ENCODE measurements at places on chromosomes 12 and 14.

DNA sequence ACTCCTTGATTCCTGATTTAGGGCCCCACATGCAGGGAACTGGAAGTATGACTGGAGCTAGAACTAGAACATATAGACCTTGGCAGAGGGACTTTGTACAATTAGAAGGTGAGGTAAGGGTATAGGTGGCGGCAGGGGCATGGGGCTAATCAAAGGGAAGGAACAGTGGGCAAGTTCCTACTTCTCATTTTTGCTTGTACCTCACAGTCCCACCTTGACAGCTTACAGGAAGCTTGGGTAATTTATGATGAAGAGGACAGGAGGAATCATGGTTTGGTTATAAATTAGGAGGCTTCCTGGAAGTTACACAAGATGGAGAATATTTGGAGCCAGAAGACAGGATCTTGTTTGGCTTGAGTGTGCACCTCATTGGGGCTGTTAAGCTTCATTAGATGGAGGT is 33.4 kb downstream of the SUSD6 start:
- no peak for DNase-seq

DNA sequence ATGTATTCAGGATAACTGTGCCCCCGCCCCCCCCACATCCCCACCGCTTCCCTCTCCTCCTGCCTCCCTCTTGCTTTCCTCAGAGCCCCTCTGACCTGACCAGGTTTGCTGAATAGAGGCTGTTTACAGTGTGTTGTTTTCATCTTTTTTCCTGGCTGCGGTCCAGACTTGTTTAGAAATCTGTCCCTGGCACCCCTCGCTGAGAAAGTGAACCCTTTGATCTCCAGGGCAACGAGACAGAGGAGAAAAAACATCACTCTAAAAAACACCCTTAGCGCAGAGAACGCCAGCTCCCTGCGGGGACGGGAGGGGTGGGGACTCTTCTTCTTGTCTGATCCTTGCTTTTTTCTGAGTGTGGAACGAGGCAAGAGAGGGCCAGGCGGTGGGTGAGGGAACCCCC is 22.5 kb downstream of the SDS start:
- DNase-seq, result no peak

GRCh38 chr12:89544022-89544421 is 18.2 kb upstream of the POC1B start:
- no peak for DNase-seq

DNA sequence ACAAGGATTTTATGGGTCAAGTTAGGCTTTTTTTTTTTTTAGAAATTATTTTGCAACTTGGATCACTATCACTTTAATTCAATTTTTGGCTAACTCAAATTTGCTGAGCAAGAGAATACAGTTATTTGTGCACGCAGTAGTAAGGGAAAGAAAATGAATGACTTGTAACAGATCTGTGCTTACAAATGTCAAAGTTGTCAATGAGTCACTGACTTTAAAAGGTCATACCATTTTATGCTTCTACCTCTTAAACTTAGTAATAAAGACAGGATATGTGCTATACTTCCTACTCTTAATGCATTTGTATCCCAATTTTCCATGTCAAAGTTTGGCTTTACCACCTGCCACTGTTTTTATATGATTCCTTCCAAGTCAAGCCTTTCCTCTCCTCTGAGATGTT is 131.1 kb upstream of the FBXO33 start:
- no peak for DNase-seq

DNA sequence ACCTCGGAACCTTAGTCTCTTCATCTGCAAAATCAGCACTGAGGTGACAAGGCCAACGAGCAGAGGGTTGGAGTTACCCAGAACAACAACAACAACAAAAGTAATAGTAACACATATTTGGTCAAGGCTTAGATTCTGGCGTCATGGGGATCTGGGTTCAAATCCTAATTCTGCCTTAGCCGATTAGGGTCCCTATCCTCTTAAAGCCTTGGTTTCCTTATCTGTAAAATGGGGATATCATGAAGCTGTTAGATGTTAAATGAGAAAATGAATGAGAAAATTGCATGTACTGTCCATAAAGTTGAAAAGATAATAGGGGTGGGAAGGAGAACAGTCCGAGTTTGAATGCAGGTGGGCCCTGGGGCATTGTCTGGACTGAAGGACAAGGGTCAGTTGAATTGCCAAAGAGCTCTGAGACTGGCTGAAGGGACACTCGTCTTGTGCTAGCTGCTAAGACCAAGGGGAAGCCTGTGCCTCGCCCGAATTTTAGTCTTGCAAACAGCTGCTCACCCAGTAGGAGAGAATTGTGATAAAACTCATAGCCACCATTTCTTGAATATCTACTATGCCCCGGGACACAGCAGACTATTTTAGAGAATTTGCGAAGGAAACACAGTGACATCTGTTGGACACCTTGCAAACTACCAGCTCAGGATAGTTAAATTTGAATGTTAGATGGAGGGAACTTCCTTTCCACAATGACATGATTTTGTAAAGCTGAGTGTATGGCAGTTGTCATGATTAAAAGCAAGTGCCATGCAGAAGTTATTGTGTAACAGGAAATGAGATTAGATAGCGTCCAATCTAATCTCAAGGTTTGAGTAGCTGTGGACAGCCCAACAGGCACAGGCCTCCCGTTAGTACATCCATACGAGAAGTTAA is 6.8 kb upstream of the HNF1A start:
- no peak for DNase-seq

- DNase-seq, result no peak
These were observed 16.8 kb upstream of the MYL2 start for GRCh38 chr12:110937104-110937641.

DNA sequence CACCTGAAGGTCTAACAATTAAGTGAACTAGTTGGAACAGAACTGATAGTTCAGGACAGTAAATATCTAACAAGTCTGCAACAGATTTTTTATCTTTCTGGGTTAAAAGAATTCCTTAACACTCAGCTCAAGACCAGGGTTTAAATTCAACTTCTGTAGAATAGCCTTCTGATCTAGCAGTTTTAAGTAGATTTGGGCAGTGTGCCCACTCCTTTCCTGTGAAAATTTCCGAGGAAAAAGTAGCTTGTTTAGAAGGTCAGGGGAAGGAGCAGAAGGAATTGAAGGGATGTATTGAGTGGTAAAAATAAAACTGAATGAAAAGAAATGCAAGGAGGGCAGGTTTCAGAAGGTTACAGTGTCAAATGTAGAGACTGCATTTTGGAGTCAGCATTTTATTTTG is 45.8 kb downstream of the ATL1 start:
- DNase-seq, result no peak

DNA sequence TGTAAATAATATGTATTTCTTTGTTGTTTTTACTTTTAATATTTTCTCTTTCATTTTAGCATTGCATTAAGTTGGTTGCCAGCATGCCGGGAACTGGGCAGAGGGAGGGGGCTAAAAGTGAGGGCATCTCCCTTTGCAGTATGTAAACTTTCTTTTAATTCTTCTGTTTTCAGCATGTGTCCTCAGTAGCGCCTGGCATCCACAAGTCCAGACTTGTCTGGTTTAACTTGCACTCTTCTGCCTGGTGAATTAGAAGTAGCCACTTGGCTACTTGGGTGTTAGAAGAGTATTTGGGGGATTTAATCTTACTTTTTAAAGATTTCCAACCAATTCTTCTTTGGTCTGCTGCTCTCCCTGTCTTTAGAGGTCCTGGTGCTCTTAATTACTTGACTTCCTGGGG is 117.2 kb upstream of the SCAF11 start:
- no peak for DNase-seq

DNA sequence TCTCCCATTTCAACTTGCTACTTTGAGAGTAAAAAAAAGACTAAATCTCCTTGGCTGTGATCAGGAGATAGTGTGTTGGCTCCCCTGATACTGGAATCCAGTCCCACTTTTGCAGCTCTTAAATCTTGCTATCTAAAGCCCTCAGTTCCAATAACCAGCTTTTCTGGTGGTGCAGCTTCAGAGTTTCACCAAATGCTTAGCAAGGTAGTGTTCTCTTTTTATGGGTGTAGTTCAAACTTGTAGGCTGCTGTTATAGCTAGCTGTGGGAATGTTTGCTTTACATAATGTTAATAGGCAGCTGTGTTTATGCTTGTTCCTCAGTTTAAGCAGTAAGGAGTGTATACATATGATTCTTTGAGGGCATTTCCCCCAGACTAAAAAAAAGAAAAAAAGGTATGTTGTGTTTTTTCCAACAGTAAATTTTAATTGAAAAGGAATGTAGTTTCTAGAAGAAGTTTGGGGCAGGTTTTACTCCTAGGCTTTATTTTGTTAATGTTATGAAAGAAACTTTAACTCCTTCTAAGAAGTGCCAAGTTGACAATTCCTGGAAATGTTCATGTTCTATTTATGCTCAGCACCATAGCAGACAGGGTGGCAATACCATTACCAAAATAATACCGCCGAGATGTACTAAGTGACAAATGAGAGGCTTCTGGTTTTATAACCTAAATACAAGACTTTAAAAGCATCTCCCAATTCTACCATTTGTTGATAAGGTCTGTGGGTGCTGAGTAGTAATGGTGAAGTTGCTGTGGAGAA is 12.1 kb downstream of the CRADD start:
- DNase-seq, result no peak

- no peak for DNase-seq
These were observed 31.8 kb upstream of the OR10A7 start for GRCh38 chr12:55188974-55189556.

DNA sequence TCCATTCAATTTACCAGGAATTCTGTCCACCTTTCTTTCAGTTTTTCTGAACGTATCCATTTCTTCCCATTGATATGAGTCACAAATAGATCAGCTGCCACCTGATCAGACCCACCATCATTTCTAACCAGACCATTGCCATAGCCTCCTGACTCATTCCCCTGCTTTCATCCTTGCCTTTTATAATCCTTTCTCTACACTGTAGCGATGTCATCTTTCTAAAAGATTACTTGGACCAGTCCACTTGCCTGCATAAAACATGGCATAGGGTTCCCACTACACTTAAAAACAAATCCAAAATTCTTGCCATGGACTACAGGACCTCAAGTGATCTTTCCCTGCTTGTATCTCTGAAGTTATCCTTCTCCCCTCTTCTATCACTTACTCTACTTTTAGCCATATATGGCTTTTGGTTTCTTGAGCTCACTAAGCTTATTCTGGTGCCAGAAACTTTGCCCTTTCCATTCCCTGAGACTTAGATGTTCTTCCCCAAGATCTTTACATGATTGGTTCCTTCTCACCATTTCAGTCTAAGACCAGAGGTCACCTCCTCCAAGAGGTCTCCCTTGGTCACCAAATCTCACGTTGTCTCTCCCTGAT is 149.5 kb upstream of the KRR1 start:
- no peak for DNase-seq

DNA sequence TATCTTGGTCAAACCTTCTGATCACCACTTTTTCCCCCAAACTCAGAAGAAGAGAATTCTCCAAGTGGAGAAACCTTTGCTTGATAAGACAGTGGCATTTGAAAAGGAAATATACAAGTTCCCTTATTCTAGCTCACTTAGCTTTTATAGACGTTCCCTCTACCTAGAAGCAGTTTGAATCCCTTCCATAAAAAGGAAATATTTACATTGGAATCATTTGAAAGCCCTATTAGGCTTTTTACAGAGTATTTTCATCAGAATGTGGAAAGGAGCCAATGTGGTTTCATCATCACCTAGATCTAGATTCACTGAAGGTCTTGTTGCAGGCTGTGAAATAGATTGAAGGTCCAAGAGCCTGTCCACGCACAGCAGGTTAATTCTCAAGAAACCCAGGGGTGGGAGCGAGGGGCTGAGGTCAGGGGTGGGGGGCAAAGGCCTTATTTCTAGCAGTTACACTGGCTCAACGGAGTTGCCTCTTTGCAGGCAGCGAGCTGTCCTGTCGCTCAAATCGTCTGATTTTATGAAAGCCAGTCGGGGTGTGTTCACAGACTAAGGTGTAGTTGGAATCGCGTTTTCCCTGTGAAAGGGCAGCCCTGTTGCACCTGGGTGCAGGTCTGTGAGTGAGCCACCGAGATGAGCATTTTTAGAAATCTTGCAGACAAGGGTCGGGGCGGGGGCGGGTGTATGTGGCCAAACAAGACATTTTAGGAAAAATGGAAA is 45.6 kb downstream of the AACS start:
- DNase-seq, result no peak

DNA sequence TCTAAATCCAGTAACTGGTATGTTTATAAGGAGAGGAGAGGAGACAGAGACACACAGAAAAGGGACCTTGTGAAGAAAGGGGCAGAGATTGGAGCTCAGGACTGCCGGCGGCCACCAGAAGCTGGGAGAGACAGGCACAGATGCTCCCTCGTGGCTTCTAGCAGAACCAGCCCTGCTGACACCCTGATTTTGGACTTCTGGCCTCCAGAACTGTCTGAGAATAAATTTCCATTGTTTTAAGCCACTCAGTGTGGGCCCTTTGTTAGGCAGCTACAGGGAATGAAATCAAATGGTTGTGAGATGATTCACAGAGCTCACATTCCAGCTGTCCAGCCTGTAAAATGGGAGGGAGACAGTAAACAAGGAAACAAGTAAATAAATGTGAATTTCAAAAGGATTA is 47.6 kb downstream of the TMEM132C start:
- DNase-seq, result no peak

GRCh38 chr12:124695861-124696260 is 128.4 kb upstream of the NCOR2 start:
- no peak for DNase-seq
